ENCODE measurements at places on chromosomes 12 and 14. TPM values are rescaled to one million over a fixed set of nuclear protein-coding genes. Genes with fewer than 3 reads are reported as not detected.

ADCY4 gene
- 86.0 TPM for total RNA-seq

KRT86 gene
- total RNA-seq: not detected

MGP gene
- 96.6 TPM for total RNA-seq

STYK1 gene
- total RNA-seq: 1.7 TPM

CCNK gene
- 39.5 TPM for total RNA-seq

ANHX gene
- not detected for total RNA-seq

BCDIN3D gene
- 5.2 TPM for total RNA-seq

DAO gene
- not detected for total RNA-seq

RSRC2 gene
- 65.7 TPM for total RNA-seq

KRT79 gene
- not detected for total RNA-seq

CD27 gene
- total RNA-seq: 77.4 TPM

LPAR5 gene
- total RNA-seq: 17.3 TPM

PMCH gene
- 2.4 TPM for total RNA-seq

SYCP3 gene
- total RNA-seq: 0.32 TPM

GPD1 gene
- total RNA-seq: 0.79 TPM

OVCH1 gene
- 1.8 TPM for total RNA-seq

CAPZA3 gene
- not detected for total RNA-seq

KRT82 gene
- not detected for total RNA-seq

SLC25A29 gene
- total RNA-seq: 31.2 TPM

NEUROD4 gene
- total RNA-seq: not detected

PLEKHD1 gene
- total RNA-seq: 0.17 TPM

ZDHHC22 gene
- total RNA-seq: not detected

OR6C2 gene
- total RNA-seq: not detected

DLGAP5 gene
- total RNA-seq: 4.3 TPM

CCDC177 gene
- not detected for total RNA-seq

RNASE9 gene
- total RNA-seq: not detected

MYO1H gene
- total RNA-seq: not detected

KRT5 gene
- total RNA-seq: 0.23 TPM

TEX52 gene
- not detected for total RNA-seq

GPRC5D gene
- 0.41 TPM for total RNA-seq

TSPAN8 gene
- not detected for total RNA-seq

ZC2HC1C gene
- total RNA-seq: 1.5 TPM

INSM2 gene
- total RNA-seq: not detected

FSCB gene
- total RNA-seq: 0.21 TPM

CPSF2 gene
- 38.7 TPM for total RNA-seq

VIPAS39 gene
- total RNA-seq: 13.4 TPM

LALBA gene
- total RNA-seq: not detected

RIN3 gene
- 117 TPM for total RNA-seq

KLHL33 gene
- 0.89 TPM for total RNA-seq

ADAMTS20 gene
- total RNA-seq: not detected

AQP2 gene
- total RNA-seq: not detected

IFI27L2 gene
- 44.8 TPM for total RNA-seq

NINJ2 gene
- 12.5 TPM for total RNA-seq

KRT81 gene
- total RNA-seq: not detected

EIF2B2 gene
- total RNA-seq: 27.2 TPM

UTP20 gene
- total RNA-seq: 14.6 TPM

PAX9 gene
- total RNA-seq: not detected

NRXN3 gene
- total RNA-seq: 1.6 TPM

CHURC1 gene
- total RNA-seq: 132 TPM

SIX4 gene
- 0.39 TPM for total RNA-seq

RAD51AP1 gene
- total RNA-seq: 6.5 TPM

AKAP5 gene
- total RNA-seq: 3.7 TPM

RPL10L gene
- total RNA-seq: not detected

MFAP5 gene
- 1.3 TPM for total RNA-seq

HHIPL1 gene
- total RNA-seq: 1.8 TPM

TMEM233 gene
- 0.26 TPM for total RNA-seq

All from spleen (tissue), 13 donors.